ENCODE measurements at places on chromosomes 7 and 10. TPM values are rescaled to one million over a fixed set of nuclear protein-coding genes. Genes with fewer than 3 reads are reported as not detected.

Gene FBXO24
- total RNA-seq, result 0.19 TPM

- no peak overlapping the region for H3K27ac ChIP-seq
- H3K4me1 ChIP-seq, result no peaks in the 10 kb centered on the region
- H3K27me3 ChIP-seq, result no peaks in the 10 kb centered on the region
- H3K4me3 ChIP-seq, result no peak overlapping the region
- no peak for DNase-seq
Observed at GRCh38 chr7:4068286-4068685, 613.8 kb upstream of the FOXK1 start.

DNA sequence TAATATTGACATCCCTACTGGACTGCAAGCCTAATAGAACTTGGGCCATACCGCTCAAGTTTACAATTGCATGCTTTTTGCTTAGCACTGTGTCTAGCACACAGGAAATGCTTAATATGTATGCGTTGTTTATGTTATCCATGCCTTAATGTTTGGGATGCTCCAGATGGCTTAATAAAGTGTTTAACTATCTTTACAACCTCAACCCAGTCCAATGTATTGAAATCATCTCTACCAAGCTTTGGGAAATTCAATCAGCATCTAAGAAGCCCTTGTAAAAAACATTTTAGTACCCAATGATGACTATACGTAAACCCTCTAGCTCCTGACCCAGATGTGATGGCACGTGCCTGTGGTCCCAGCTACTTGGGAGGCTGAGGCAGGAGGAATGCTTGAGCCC lies 40.0 kb downstream of the CALD1 start:
- H3K4me3 ChIP-seq, result no peak overlapping the region
- no peaks in the 10 kb centered on the region for H3K4me1 ChIP-seq
- H3K36me3 ChIP-seq, result no peaks in the 10 kb centered on the region

Gene SEMA3C
- total RNA-seq, result 2.6 TPM
